PC-3 (cell line): ENCODE measurements at places on chromosomes 6 and 20.

GRCh38 chr20:401682-402495 lies 6.2 kb upstream of the RBCK1 start:
- DNase-seq = peak; percentile 99

- DNase-seq = no peak
These were observed 393.8 kb downstream of the SMOC2 start for GRCh38 chr6:168834801-168835200.

GRCh38 chr6:395432-396125 lies 4.0 kb downstream of the IRF4 start:
- no peak for DNase-seq

GRCh38 chr20:51034476-51034875 lies 11.6 kb upstream of the KCNG1 start:
- no peak for DNase-seq

DNA sequence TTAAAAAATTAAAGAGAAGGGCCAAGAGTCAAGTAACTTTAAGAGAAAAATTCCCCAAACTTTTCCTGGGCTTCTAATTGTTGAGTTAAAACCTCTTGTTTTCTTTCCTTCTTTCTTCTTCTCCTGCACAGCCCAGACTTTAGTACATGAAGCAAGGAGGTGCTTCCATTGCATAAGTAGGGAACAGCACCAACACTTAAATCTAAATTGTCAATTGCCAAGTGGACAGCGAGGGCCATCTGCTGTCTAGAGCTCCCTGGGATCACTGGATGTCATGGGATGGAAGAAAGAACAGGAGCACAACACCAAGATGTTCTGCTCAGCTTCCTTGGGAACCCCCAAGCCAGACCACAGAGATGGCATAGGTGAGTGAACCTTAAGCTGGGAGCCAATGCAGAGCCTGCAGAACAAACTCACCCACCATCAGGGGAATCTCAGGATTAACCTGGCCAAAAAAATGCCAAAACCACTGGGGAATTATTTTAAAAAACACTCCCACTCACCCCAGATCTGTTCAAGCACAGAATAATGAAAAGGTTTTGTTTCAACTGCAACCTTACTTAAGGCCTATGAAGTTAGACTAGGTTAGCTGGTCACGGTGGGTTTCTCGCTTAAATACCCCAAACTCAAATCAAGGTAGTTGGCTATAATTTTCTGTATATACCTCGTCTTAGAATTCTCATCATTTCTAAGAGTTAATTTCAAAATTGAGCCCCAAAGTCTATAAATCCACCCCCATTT lies 67.8 kb downstream of the TNFRSF21 start:
- DNase-seq = no peak

DNA sequence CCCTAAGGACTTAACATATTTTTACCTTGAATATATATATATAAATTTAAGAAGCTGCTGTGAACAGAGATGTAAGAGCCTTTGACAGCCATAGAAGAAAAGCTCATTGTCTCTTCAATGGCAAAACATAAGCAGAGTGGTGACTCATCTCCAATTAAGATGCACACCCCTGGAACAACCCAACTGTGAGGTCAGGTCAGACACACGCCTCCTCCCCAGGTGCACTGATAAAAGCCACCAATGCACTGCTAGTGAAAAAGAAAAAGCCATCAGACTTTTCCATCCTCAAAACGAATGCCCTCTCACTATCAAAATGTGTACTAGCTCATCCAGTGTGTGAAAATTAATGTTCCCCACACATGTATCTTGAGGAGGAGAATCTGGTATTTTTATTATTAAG lies 100.1 kb downstream of the SMLR1 start:
- peak; percentile 16 for DNase-seq

DNA sequence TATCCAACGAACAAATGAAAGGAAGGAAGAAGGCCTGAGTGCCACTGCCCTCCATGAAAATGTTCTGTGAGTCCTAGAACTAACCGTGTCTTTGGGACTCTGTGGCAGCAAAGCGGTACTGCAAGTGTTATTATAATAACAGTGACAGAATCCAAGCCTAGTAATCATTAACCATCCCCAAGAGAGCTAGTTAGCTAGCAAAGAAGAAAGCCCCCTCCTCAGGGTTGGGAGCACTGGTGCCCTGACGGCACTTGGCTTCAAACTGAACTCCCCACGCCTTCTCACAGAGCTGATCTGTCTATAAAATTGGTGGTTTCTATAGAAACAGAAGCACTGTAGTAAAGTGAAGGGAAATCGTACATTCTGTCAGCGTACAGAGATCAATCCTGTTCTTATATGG lies 239.8 kb downstream of the PTPRT start:
- DNase-seq = no peak

- no peak for DNase-seq
These were observed 113.7 kb downstream of the SLC23A2 start for GRCh38 chr20:4887586-4887985.

DNA sequence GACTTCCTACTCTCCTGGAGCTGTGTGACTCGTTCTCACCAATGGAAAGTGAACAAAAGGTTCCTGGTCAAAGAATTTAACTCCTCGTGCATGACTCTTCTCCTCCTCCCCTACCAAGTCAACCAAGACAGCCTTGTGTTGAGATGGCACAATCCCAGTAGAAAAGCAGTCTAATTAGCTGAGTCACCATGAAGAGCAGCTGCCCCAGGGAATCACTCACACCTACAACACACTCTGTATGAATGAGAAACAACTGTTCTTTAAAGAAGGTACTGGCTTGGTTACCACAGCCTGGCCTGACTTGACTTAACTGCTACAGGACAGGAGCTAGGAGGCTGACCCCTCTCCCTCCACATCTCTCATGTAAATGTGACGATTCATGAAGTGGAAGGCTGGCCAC lies 2.9 kb upstream of the HLA-DOB start:
- DNase-seq = peak; percentile 46

DNA sequence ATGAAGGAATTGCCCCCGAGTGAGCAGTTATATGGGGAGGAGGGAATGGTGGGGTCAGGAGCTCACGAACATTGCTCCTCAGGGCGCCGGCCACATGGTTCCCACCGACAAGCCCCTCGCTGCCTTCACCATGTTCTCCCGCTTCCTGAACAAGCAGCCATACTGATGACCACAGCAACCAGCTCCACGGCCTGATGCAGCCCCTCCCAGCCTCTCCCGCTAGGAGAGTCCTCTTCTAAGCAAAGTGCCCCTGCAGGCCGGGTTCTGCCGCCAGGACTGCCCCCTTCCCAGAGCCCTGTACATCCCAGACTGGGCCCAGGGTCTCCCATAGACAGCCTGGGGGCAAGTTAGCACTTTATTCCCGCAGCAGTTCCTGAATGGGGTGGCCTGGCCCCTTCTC lies 7.2 kb downstream of the CTSA start:
- no peak for DNase-seq

DNA sequence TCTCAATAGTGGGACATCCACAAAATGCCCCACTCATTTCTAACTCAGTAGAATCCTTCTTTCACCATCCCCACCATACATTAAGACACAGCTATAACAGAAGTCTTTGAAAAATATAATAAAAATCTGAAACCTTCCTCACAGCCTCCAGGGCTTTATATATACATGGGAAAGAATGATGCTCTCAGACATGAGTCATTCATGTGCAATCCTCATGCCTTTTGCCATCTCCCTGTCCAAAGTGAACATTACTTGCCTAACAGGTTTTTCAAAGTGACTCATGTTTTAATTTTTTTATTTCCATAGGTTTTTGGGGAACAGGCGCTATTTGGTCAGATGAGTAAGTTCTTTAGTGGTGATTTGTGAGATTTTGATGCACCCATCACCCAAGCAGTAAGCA lies 162.7 kb downstream of the RALGAPA2 start:
- DNase-seq = peak; percentile 99

- DNase-seq = no peak
These were observed 86.2 kb downstream of the TFAP2C start for GRCh38 chr20:56715309-56715708.

DNA sequence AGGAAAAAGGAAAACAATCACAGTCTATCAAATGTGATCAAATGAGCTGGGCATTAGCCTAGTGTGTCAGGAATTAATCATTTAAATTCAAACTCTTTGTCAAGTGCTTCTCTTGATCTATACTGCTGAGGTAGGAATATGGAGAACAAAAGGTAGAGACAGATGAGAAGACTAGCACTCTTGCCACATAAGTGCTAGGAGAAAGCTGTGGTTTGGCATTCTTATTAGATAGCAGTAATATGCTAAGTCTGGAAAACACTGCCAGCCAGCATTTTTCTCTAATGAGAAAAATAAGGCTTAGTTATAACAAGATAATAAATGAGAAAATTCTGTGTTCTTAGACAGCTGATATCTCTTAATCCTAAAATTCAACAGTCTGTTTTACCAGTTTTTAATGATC lies 38.9 kb downstream of the ORC3 start:
- no peak for DNase-seq

DNA sequence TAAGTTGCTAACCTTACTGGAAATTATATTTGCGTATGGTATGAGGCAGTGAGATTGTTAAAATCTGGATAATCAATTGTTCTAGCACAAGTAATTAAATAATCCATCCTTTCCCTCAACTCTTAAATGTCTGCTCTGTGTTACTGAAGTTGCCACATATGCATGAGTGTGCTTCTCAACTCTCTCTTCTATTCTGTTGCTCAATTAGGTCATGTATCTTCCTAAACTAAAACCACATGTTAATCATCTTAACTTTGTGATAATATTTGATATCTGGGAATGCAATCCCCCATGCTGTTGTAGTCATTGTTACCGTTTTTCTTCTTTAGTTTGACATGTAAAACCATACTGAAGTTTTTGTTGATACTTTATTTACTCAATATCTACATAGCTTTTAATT lies 63.5 kb upstream of the STMND1 start:
- no peak for DNase-seq

GRCh38 chr6:149127212-149127611 lies 190.3 kb upstream of the TAB2 start:
- DNase-seq = peak; percentile 81

DNA sequence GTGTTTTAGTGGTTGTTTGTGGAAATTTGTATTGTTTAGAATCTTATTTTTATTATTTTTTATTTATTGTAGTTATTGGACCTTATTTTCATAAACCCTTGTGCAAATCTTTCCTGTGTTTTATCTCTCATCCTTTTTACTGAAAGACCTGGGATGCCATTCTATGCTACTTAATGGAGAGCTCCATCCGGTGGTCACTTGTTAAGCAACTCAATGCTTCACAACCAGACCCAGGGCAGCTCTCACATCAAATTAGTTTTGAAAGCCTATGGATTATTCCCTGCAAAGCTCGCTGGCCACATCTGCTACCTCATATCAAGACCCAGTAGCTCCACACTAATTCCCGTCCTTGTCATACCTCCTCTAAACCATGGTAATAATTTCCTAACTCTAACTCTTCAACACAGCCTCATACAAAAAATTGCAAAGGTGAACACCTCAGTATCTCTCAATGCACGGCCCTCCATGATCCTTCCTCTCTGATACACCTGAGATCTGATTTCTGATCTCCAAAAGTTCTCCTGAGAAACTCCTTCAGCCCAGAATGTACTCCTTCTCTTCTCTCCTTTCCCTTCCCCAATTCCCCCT lies 296.6 kb upstream of the MANEA start:
- DNase-seq = peak; percentile 7

DNA sequence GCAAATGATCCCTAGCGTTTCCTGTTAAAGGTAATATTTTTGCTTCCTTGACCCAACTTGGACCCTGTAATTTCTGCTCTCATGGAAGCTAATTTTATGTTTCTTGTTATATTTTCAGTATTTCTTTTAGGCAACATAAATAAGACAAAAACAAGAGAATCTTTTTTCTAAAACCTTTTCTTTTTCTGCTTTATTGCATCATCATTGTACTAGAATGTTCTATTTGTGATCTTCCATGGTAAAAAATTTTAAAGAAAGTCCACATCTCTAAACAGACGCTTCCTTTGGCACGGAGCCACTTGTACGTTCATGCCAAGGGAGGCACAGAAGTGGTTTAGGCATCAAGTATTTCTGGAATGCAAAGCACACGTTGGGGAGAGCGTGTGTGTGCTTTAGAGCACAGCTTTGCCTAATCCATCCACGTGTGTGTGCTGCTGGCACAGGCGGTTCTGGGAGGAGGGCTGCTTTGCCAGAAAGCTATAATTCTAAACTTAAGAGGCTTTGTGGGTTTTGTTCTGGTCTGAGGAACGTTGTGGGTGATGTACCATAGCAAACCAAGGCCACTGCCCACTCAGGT lies 98.3 kb downstream of the SASH1 start:
- DNase-seq = peak; percentile 93

DNA sequence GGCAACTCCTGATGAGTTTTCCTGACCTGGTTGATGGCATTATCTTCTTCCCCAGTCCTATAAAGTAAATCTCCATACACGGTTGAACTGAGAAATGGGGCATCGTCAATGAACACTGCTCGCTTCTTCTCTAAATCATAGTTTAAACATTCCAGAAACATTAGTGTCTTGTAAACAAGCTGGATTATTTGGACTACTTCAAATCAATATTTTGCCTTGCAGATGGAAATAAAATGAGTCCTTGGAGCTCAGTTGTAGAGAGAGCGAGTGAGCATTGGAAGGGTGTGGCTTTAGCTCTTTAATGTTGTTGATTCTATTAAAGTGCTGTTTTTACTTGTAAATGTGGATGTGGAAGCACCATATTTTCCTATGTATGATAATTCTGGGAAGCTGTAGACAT lies 18.4 kb downstream of the C6orf89 start:
- DNase-seq = peak; percentile 68

DNA sequence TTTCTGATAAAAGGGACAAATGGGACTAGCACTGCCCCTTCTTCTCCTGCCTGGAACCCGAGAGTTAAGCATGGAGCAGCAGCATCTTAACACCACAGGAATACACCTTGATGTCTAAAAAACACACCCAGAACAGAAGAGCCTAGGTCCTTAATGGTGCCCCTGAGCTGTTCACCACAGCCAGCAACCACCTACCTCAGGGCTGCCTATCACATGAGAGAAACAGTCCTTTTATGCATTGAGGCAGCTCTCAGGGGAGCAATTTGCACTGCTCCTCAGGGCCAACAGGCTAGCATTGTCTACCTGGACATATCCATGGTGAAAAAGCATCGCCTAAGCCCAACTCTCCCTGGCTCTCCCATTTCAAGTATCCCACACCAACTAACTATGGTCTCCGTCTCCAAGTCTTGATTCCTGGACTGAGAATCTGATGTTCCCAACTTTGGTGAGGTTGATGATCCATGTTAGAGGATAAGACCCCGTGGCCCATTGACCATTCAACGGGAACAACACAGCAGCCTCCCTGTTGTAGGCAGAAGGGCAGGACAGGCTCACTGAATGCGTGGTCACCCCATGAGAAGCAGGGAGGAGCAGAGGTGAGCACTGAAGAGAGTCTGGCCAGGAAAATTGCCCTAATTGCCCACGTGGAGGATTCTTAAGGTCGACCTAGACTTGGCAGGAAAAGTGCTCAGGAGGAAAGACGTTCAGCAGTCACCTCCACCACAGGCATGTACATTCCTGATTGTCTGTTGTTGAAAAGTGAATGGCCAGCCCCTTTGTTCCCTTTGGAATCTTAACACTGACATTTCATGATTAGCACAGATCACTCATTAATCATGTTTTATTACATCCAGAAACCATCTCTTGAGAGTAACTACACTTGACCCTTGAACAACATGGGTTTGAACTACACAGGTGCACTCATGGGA lies 4.2 kb upstream of the APMAP start:
- DNase-seq = no peak
